ENCODE measurements at places on chromosomes 13 and 19.
A peak's percentile ranks its signal among the peaks of the same experiment; 100 is the strongest.

DNA sequence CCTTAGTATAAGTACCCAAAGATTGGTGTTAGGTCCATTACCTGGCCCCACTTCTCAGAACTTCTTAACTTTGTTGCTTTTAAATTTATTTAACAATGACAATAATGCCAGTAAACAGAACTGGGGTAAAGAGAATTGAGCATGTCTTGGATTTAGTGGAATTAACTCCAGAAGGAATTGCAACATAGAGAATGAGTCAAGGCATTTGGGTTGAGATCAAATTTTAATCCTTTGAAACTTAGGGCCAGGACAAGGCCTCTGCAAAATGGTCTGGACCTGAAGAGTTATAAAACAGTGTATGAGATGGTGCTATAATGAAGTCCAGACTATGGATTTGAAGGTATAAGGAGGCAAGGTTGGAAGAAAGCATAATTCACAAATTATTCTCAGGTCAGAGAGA, 1030.4 kb downstream of the SLITRK5 start:
- no peak for DNase-seq

DNA sequence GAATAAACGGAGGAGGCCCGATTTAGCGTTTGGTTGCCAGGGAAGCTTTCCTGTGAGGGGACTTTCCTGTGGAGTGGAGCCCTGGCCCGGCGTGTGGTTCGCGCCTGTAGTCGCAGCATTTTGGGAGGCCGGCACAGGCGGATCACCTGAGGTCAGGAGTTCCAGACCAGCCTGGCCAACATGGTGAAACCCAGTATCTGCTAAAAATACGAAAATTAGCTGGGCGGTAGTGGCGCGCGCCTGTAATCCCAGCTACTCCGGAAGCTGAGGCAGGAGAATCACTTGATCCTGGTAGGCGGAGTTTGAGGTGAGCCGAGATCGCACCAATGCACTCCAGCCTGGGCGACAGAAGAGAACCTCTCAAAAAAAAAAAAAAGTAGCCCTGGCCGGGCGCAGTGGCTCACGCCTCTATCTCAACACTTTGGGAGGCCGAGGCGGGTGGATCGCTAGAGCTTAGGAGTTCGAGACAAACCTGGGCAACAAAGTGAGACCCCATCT, 6.9 kb downstream of the KANK3 start:
- DNase-seq, result no peak

- no peak for DNase-seq
Observed at GRCh38 chr19:3319643-3320353, 46.6 kb upstream of the NFIC start.

GRCh38 chr13:31955101-31955500, 76.5 kb upstream of the FRY start:
- DNase-seq, result no peak

- no peak for DNase-seq
Observed at GRCh38 chr19:43464134-43464775, 1.2 kb downstream of the LYPD3 start.

DNA sequence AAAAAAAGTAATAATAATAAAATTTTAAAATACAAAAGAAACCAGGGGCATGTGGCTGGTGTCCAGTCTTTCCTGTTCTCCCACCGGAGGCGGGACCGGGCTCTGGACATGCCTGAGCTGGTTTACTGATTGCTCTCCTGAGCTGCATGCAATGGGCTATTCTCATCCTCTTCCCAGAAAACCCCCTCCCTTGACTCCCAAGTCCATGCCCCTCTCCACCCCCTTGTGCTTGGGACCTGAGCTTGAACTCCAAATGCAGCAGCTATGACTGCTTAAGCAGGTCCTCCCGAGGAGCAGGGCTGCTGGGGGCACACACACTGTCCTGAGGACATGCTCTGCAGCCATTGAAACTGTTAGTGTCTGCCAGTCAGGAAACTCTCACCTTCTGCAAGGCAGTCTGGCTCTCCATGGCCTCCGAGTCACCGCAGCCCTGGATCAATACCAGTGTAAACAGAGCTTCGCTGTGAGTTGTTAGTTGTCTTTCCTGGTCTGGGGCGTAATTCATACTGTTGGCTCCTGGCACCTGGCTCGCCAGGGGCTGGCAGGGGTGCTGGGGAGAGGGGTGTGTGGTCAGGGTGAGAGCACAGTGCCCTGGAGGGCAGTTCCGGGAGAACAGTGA, 41.6 kb upstream of the CHST8 start:
- DNase-seq, result no peak

DNA sequence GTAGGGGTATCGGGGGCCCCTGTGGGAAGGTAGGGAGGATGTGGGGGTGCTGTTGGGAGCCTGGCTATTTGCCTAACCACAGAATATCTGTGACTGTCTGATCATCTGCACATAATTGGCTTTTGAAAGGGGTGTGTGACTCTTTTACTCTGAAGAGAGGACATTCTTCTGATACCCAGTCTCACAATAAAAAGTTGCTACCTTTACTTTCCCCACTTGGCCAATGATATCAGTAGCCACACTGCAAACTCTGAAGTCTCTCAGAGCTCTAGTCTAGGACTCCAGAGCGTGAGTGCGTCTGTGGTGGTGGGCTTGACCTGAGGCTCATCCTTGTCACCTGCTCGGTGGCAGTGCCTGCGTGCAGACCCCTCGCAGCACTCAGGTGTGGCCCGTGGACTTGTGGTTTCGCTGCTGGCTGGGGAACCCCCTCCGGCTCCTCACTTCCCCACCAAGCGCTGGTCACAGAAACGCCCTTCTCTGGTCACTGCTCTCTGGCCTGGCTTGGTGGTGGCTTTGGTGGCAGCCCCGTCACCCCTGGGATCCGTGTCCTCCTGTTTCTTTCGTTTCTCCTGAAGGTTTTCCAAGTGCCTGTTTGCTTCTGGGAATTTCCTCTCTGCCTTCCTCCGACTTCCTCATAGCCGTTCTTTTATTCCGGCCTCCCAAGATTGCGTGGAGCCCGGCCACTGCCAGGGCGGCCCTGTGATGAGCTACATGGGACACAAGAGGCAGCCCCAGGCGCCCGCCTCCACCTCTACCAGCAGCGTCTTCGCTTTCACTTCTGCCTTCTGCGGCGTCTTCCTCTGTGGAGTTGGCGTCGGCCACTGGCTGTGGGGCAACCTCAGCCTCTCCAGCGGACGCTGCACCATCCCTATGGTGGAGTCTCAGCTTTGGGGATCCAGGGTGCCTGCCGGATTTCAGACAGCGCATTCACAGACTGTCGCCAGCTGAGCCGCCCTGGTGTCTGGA, 78.0 kb downstream of the ATP11A start:
- DNase-seq, result no peak

- no peak for DNase-seq
Observed at GRCh38 chr19:2243274-2244124, 5.6 kb upstream of the AMH start.

- no peak for DNase-seq
Observed at GRCh38 chr13:90015565-90016507, 1331.7 kb upstream of the MIR17HG start.

- no peak for DNase-seq
Observed at GRCh38 chr13:45364876-45365557, 24.0 kb upstream of the TPT1 start.

DNA sequence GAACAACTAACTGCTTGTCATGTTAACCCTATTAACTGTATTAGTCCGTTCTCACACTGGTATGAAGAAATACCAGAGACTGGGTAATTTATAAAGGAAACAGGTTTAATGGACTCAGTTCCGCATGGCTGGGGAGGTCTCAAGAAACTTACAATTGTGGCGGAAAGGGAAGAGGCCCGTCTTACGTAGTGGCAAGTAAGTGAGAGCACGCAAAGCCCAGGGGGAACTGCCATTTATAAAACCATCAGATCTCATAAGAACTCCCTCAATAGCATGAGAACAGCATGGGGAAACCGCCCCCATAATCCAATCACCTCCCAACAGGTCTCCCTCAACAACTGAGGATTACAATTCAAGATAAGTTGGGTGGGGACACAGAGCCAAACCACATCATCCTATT, 34.7 kb downstream of the PHF11 start:
- DNase-seq, result peak; percentile 81

DNA sequence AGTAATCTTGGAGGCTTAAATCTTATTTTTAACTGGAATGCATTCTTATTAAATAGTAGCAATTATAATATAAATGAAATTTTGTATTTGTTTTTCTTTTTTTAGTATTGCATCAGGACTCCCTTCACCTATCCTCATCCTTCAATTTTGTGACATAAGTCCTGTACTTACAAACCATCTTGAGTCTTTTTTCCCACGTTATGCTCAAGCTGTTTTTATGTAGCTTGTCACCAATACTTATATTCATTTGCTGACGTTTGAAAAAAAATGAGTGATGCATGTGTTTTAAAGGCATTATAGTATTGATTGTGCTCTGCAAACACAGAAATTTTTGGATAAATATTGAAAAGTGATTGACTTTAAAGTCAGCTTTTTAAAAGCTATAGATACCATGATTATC, 888 bp downstream of the GPR18 start:
- DNase-seq, result peak; percentile 63

GRCh38 chr13:77299587-77299986, 27.3 kb downstream of the MYCBP2 start:
- no peak for DNase-seq

- no peak for DNase-seq
Observed at GRCh38 chr19:403221-404027, 5.5 kb downstream of the C2CD4C start.

- no peak for DNase-seq
Observed at GRCh38 chr13:99416411-99417121, 84.7 kb upstream of the TM9SF2 start.

DNA sequence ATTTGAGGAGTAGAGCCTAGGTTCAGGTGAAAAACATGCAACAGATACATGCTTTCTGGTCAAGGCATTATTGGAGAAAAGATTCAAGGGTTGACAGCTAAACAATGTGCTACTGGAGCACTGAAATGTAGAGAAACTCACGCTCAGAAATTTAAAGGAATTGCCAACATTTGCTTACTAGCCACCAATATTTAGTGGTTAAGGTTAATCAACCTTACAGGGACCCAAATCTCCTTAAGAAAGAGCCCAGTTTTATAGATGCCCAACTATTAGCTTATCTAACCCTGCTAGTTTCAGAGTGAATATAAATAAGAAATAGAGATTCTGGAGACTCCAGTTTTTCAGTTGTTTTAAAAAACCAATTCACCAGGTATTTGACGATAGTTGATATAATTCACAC, 203.6 kb downstream of the DACH1 start:
- DNase-seq, result no peak

GRCh38 chr13:107233541-107233940, 665.6 kb upstream of the ARGLU1 start:
- DNase-seq, result no peak

- DNase-seq, result no peak
Observed at GRCh38 chr13:84661718-84662117, 779.4 kb upstream of the SLITRK1 start.

GRCh38 chr19:48064509-48064908, 20.6 kb upstream of the CABP5 start:
- DNase-seq, result no peak

- no peak for DNase-seq
Observed at GRCh38 chr19:4538601-4538954, 1.3 kb downstream of the LRG1 start.

- DNase-seq, result peak; percentile 75
Observed at GRCh38 chr13:24670961-24671381, 9.2 kb upstream of the ATP12A start.

DNA sequence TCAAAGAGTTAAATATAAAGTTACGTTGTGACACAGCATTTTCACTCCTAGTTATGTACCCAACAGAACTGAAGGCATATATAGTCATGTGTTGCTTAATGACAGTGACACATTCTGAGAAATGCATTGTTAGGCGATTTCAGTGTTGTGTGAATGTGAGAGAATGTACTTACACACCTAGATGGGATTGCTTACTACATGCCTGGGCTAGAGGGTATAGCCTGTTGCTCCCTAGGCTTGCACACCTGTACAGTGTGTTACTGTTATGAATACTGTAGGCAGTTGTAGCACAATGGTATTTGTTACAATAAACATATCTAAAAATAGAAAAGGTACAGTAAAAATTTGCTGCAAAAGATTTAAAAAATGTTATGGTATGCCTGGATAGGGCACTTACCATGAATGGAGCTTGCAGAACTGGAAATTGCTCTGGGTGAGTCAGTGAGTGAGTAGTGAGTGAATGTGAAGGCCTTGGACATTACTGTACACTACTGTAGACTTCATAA, 89.2 kb downstream of the DHRS12 start:
- DNase-seq, result no peak

DNA sequence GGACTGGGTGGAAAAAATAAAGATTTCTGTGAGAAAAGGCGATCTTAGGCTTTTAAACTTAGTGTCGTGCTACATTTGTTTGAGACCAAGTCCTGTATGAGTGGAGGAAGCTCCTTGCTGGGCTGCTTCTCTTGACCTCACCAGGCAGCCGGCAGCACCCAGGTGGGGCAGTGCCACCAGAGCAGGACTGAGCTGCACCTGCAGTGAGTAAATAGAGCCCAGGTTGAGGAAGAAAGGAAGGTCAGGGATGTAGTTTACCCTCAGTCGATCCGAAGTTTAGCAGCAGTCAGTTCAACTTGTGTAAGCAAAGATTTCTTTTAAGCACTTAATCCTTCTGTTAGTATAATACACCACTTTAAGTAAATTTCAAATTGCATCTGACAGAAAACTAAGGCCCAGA, 13.6 kb downstream of the HNRNPM start:
- no peak for DNase-seq

GRCh38 chr19:37997911-37998344, 90.9 kb downstream of the SIPA1L3 start:
- DNase-seq, result peak; percentile 36

GRCh38 chr13:104833221-104833620, 1702.2 kb downstream of the EFNB2 start:
- no peak for DNase-seq

DNA sequence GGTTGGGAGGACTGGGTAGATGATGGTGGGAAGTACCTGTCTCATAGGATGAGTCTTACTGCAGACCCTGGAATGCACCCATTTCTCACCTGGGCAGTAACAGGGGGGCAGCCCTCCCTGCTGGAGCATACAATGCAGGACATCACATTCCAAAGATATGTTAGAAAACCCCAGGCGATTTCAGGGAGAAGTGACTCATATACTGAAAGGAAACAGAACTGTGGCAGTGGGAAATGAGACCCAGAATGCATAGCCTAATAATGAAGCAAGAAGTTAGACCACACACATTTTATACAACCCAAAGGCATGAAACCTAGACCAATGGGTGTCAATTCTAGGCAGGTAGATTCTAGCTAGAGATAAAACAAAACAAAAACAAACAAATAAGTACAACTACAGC, 402.7 kb downstream of the IRS2 start:
- no peak for DNase-seq

DNA sequence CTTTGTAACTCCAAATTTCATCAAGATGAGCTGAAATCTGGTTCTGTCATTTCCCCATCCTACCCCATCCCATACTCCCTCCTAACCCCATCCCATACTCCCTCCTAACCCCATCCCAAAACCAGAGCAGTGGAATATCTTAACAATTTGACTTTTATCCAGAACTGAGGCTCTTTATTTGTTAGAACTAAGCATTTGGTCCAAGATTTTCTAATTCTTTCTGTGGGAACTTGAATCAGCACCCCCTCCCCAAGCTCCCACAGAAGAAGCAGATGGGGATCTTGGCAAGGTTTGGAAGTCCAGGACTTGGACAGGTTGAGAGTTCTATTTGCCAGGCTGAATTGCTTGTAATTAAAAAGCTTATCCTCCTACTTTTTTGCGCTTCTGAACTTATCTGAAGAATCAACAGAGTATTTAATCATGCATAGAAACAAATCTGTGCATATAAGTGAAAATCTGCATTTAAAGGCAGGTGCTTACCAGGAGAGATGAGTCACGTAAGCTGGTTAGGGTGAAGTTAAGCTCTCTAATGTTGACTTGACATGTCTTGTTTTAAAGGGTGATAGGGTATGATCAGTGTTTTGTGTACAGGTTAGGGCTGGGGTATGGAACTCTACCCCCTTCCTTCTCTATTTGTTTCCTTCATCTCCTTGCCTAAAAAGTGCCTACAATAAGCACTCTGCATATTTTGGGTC, 111.1 kb downstream of the COG6 start:
- no peak for DNase-seq
